Tibial nerve (tissue), 4 donors: ENCODE measurements at places on chromosomes 1 and 21.

DNA sequence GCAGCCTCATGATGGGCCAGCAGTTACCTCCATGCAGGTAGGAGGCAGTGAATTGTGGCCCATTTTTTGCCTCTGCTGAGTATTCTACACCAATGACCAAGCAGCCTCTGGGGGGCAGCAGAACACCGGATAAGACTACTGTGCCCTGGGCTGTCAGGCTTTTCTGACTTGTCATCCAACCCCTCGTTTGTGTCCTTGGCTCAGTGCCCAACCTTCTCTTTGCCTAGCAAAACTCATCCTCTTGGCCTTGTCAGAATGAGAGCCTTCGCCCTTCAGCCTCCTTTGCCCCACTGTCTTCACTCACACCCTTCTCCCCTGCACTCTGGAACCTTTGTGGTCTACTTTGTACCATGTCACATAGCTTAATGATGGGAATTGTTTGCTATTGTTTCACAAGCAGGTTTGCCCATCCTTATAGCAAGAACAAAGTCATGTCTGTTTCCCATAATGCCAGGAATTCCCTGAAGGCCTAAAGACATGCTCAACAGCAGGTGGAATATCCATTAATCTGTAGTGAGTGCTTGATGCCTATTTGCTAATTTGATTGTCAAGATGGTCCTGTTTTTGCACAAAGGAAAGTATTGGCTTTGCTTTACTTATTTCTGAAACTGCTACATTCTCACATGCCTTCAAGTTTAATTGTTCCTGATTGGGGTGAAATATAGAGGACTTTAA is 255.9 kb downstream of the HHAT start:
- peak; percentile 87 for DNase-seq

DNA sequence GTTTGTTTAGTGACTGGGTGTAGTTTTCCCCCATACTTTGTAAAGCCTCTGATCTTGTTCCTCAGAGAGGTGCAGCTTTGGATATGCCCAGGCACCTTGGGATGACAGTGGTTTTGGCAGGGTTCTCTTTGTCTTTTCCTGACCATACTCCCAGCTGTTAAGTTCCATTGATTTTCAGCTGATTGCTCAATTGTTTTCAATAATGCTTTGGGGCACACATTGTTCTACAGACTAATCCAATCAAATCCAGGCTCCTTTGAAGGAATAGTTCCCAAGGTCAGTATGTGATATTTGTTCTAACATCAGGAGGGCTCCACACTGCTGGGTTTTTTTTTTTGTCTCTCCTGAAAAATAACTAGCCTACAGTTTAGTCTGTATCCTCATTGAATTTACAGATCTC is 24.8 kb downstream of the PPP2R5A start:
- DNase-seq = no peak

GRCh38 chr1:21332554-21333311 is 42.5 kb upstream of the ECE1 start:
- no peak for DNase-seq

DNA sequence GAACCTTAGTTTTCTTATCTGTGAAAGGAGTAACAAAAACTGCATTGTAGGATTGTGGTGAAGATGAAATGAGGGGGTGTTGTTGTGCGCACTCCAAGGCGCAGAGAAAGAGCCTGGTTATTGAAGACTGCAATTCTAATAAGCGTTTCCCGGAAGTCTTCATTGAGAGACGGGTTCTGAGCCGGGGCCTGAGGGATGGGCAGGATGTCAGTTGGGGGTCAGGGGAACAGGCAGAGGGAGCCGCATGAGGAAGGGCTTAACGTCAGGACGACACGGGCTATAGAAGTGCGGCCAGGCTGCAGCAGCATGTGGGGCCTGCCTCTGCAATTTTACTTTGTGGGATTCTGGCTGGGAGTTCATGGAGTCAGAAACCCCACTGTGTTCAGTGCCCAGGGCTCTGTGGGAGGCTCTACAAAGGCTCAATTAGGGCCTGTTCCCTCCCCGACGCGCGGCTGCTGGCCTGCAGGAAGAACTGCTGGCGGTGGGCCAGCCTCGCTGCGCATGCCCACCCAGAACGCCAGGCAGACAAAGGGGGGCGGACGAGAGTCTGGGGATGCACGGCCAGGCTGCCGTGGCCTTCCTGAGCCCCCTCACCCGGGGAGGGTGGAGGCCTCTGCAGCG is 20.7 kb downstream of the TRIM62 start:
- no peak for DNase-seq
